Brain microvascular endothelial cell (primary cell): ENCODE measurements at places on chromosomes 16 and 17.

- peak; percentile 59 for DNase-seq
Measured at GRCh38 chr17:17044846-17045561, 2.7 kb downstream of the MPRIP start.

DNA sequence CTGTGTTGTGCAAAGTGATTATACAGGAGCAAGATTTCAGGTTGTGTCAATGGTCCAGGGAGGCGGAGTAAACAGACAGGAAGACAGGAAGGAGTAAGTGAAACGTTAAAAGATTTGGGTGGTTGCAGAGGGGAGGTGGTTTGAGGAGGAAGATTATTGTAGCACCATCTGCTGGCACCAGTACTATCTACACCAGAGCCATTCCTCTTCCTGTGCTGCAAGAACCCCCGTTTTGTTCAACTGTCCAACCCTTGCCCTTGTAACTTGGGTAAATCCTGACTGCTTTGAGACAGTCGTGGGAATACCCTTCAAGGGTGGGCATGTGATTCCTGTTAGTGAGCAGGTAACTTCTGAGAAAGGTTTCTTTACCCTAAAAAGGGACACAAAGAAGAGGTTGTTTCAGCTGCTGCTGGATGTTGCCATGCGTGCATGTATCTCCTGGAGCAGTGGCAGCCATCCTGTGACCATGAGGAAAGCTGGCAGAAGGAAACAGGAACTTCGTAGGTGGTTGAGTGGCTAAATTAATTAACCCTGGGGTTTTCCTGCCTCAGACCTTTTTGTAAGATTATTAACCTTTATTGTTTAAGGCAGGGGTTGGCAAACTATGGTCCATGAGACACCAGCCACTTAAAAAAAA lies 124.1 kb downstream of the PRKCA start:
- DNase-seq = no peak

GRCh38 chr17:416293-417206 lies 63.9 kb upstream of the RPH3AL start:
- no peak for DNase-seq

DNA sequence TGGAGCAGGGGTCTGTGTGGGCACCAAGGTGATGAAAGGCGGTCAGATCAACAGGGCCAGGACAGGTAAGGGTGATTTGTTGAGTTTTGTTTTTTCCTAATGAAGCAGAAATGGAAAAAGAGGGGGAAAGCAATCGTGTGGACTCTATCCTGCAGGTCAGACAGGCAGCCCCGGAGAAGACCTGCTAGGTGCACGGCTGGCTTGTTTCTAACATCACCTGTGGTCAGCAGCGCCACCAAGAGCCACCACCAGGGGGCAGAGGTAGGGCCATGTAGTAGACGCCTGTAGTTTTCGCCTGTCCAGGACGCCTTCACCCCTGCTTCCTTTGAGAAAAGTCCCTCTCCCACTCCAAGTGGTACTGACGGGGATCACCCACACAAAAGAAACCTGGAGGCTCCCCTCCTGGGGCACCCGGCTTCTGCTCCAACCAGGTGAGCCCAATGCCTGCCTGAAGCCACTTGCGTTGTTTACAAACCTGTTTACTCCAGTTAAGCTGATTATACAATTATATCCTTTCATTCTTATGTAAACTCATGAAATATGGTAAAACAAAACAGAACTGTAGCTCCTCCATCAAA lies 54.2 kb upstream of the SEC14L1 start:
- DNase-seq = peak; percentile 79

DNA sequence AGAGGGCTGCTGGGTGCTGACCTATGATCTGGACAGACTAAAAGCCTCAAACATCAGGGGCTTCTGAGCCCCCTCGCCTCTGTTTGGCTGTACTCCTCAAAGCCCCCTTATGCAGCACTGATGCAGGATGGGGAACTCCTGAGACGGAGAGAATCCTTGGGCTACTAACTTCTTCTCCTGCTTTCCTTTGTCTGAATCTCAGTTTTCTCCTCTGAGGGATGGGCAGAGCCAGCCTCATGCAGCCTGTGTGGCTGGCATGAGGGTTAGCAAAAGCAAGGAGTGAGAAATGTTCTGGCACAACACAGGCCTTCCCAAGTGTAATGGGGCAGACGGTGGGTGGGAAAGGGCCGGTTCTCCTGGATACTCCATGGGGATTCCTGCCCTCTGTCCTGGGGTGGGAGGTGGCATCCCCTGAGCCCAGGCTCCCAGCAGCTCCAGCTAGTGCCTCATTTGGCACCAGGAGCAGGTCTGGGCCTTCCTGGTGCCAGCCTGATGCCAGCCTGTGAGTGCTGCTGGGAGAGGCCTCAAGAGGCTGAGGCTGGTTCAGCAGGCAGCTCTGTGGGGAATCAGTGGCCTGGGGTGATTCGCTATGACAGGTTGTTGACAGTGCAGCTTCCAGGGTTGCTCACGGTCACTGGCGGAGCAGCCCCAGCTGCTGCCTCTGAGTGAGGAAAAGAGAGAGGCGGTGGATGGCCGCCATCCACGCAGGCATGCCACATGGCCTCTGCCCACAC lies 4.0 kb upstream of the BRD7 start:
- no peak for DNase-seq

GRCh38 chr16:66563574-66564334 lies 2.5 kb upstream of the CMTM1 start:
- no peak for DNase-seq

DNA sequence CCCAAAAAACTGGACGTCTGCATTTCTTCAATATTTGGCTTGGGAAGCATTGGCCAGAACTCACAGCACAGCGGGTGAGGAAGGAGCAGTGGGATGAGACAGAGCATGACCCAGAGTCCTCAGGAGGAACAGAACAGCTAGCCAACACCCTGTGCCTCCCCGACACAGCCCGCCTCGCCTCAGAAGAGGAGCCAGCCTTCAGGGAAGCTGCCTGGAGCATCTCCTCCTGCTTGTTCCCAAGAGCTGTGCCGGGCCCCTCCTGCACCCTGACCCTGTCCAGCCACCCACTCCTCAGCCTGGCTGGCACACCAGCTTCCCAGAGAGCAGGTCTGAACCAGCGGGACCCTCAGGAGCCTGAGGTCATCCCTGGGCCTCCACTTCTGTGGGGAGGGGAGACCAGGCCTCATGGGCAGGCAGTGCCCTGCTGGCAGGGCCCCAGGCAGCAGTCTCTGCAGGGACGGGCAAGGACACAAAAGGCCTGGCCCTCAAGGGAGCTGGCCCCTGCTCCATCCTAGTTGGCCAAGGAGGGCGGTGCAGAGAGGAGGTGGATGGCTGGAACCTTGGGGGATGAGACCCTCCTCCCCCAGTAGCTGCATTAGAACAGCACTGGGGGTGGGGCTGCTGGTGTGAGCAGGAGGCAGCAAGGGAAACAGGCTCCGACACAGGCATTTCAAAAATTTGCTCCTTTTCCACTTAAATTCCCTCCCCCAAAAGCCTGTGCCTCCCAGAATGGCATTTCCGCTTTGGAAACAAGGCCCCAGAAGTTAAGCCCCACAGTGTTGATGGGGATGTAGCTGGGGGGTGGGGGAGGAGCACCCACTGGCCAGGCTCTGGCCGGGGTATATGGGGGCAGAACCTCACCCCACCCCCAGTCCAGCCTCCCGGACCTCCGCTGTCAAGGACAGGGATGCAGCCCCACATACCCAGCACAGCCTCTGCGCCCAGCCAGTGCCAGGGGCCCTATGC lies 1.8 kb upstream of the BCAR1 start:
- no peak for DNase-seq

DNA sequence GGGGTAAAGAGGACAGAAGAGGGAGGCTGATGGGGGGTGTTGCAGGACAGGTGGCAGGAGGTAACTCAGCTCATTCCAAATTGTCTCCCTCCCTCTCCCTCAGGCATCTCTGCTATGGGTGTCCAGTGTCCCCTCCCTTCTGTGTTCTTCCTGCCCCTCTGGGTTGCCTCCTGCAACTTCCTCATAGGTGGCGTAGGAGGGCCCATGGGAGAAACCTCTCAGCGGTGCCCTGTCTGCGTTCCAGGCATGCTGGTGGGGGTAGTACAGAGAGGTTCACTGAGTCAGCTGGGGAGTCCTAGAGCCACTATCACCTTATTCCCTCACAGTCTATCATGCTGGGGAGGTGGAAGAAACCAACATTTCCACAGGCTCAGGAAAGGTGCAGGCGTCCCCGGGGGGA lies 14.7 kb upstream of the ODF4 start:
- DNase-seq = no peak

GRCh38 chr17:66447159-66447558 lies 144.7 kb downstream of the PRKCA start:
- DNase-seq = no peak

- DNase-seq = no peak
Measured at GRCh38 chr16:78460428-78460827, 361.0 kb downstream of the WWOX start.

DNA sequence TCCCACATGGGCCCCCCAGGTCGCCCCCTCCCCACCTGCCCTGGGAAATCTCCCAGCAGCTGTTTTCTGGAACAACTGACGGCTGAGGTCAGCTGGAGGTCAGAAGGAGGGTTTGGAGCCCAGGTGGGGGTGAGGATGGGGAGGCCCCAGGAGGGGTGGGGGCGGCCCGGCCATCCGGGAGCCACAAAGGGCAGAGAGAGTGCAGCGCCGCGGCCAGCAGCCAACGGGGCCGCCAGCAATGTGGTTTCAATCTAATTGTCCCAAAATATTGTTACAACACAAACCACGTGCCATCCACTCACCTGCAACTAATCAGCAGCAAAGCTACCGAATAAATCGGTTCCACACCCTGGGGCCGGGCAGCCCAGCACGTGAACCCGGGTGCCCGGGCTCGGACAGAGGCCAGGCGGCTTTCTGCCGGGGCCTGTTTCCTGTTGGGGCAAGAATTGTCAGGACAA lies 28.3 kb upstream of the SLC38A10 start:
- DNase-seq = no peak

- no peak for DNase-seq
Measured at GRCh38 chr16:29864205-29864604, 1.2 kb upstream of the CDIPT start.

GRCh38 chr17:31537565-31538011 lies 146.1 kb downstream of the RAB11FIP4 start:
- DNase-seq = no peak

GRCh38 chr17:45997166-45997565 lies 1.9 kb upstream of the STH start:
- DNase-seq = no peak

GRCh38 chr16:1706386-1707192 lies 594 bp downstream of the MAPK8IP3 start:
- peak; percentile 21 for DNase-seq

GRCh38 chr17:53135969-53136368 lies 686.8 kb upstream of the KIF2B start:
- DNase-seq = no peak

DNA sequence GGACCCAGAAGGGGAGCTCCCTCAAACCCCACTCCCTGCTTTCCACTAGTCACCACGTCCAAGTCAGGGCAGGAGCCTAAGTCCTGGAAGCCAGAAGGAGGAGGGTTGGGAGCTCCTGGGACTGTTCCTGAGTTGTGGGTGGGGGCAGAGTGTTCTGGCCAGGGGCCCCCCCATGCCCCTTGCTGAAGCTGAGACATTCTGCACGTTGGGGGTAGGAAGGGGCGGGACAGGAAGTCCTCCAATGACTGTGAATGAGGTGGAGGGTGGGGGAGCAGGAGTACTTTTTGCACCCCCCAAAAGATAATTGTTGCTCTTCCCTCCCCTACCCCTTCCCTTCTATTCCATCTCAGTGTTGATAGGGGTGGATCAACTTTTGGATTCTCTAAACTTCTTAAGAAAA lies 21.4 kb upstream of the C17orf113 start:
- DNase-seq = no peak

DNA sequence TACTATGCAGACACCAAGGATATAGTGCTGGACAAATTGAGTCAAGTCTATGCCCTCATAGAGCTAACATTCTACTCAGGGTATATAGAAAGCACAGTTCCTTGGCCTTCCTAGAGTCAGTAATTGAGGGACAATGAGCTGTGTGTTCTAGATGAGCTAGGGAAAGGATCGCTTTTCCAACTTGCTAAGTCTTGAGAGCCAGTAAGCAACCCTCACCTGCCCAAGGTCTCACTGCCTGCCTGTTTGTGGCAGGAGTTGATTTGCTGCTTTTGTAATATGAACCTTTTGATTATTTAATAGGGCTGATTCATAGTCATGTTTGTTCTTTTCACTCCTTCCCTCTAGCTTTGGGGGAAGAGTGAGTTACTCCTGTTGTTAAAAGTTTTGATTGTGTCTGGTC lies 6.5 kb downstream of the DDX42 start:
- DNase-seq = no peak

GRCh38 chr17:1312261-1312870 lies 32.9 kb downstream of the TRARG1 start:
- no peak for DNase-seq

- no peak for DNase-seq
Measured at GRCh38 chr17:38898812-38899348, 26.5 kb upstream of the LASP1NB start.

DNA sequence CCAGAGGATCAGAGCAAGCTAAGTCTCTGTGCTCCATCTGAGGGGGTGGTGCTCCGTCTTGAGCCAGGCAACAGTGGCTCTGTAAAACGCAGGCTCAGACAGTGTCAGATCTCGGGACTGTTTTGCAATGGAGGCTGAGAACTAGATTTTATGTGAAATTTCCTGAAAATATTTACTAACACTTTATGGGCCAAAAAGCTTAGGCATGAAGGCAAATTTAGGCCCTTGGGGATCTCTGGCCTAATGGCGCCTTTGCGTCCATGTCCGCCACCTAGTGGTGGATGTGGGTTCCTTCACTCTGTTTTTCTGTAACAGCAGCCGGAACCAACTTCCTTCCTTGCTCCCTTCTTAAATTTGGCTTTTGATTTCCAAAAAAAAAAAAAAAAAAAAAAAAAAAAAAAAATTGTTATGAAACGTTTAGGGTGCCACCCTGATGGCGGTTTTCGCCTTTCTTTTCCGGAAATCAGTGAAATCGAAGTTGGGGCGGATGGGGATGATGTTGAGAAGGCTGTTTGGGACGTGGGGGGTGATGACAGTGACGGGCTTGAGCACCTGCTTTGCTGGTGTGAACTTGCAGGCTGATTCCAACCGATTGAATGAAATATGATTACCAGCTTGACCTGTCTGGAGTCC lies 14.0 kb upstream of the ELAC2 start:
- DNase-seq = peak; percentile 28

GRCh38 chr17:20967776-20968175 lies 75.0 kb downstream of the USP22 start:
- DNase-seq = no peak

- no peak for DNase-seq
Measured at GRCh38 chr17:65055280-65055707, 1.2 kb downstream of the GNA13 start.
